Stimulated activated CD8-positive, alpha-beta memory T cell treated with anti-CD3 and anti-CD28 coated beads, Interleukin-4, amount 100 ng/mL, for 48 hours (primary cell): ENCODE measurements at places on chromosomes 3 and 15.

GRCh38 chr15:77064063-77064462 is 6.8 kb downstream of the TSPAN3 start:
- no peak for DNase-seq

- no peak for DNase-seq
Observed at GRCh38 chr3:44894485-44894884, 20.1 kb downstream of the TGM4 start.

GRCh38 chr3:72041511-72041910 is 256.6 kb upstream of the PROK2 start:
- no peak for DNase-seq

DNA sequence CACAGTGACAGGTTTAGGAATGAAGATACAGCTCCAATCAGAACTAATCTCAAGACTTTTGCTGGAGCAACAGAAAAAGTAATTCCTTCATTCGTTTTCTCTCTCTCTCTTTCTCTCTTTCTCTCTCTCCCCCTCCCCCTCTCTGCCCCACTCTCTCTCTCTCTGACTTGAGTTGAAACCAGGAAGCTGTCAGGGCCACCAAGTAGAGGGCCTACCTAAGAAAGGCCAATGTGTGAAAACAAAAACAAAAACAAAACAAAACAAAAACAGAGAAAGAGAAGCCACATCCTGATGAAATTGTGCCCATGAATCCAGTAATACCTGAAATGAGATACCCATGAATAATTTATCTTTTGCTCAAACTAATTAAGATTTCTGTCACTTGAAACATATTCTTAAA is 72.9 kb downstream of the ATP8B4 start:
- no peak for DNase-seq

DNA sequence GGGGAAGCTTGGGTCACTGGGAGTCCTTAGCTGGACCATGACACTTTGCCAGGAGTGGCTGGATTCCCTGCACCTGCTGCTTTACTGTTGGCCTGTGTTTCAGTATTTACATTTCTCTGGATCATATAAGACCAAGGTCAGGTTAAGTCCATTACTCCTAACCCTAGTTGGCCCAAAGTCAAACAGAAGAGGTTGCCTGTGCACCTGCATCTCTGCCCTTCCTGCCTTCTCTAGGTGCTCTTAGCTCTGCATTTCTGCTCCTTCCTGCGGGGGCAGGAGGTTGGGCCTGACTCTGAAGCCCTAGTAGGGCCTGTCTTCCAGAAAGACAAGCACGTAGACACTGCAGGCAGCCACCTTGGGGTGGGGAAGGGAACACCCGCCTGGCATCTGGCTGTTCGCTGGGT is 124.3 kb downstream of the RPLP1 start:
- no peak for DNase-seq

GRCh38 chr3:177725165-177725564 is 527.9 kb upstream of the TBL1XR1 start:
- DNase-seq: no peak

DNA sequence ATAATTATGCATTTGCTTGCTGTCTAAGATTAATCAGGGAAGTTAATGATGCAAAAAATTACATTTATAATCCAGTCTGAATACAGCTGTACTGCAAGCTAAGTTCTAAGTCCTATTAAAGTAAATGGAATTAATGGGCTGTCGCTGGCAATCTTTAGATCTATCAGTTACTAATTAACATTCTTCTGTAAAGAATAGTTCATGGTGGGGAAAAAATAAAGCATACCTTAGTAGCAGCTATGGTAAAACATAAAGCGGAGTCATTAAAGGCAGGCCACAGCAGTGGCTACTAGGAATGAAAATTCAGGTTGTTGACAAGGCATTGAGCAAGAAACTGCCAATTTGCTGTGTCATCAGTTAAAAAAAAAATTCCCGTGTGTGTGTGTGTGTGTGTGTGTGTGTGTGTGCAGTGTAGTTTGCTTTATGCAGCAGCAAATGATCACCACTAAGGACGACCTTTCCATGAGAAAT is 129.8 kb downstream of the ZNF385D start:
- no peak for DNase-seq

DNA sequence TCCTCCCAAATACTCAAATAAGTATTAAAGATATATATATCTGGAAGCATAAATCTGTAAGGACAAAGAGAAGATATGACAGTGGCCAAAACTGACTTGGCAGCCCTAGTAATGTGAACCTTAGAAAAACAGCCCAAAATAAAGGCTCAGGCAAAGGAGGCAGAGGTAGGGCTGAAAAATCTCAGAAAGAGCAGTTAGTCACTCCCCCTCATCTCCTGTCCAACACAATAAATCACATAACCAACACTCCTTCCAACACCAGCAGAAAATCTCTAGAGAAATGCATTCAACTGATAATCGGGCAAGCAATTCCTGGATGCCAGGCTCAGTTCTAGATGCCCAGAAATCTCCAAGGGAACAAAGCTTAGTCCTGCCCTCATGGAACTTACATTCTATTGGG is 22.1 kb upstream of the CHRM5 start:
- no peak for DNase-seq

- no peak for DNase-seq
Observed at GRCh38 chr3:197495059-197495455, 60.7 kb downstream of the BDH1 start.

DNA sequence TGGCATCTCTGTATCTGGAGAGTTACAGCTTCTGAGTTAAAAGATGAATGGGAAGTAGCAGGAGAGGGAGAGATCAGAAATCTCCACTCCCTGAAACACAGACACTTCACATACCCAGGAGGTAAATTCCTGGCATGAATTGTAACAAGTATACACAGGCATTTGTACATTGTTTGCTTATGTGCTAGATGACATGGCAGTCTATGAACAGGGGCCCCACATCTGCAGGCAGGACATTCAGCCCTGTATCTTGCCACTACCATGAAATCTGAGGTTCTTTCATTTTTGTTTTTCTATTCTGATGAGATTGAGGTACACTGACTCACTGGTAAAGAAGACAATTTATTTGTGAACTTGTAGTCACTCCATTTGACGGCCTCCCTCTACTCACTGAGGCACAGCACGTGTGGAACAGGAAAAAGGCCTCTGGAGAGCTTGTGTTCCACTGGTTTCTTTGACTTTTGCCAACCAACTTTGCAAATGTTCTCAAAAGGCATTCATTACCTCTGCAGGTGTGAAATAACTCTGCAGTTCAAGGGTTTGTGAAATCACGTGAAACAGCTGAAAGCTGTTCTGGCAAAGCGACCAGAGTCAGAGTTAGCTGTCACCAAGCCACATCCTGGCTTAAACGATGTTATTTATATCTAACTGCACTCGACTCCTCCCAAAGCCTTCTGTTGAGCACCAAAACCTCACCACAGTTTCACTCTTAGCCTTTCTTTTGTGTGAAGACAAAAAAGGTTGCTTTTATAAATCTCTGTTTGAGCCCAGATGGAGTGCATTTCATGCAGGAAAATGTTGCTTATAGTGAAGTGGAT is 401.3 kb upstream of the CFAP20DC start:
- DNase-seq: peak; percentile 50

DNA sequence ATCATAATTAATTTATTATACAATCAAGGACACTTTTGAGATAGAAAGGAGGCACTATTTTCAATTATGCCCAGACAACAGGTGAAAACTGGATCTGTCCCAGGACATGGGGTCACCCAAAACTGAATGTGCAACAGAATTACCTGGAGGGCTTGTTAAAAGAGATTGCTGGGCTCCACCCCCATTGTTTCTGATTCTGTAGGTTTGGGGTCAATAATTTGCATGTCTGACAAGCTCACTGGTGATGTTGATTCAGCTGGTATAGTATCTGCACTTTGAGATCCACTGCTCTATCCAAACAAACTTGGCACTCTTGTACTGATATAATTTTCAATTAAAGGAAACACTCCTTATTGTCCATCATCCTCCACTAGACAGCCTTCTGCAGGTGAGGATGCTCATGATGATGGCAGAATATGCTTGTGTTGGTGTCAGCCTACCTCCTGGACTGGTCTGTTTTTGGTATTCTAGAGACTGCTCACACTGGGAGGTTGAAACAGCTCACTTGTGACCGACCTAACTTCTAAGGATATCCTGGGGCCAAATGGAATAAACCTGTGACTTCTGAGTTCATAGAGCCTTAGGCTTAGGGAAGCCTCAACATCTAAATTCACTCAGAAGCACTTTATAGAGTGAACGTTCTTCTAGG is 2.2 kb downstream of the P2RY14 start:
- DNase-seq: no peak

DNA sequence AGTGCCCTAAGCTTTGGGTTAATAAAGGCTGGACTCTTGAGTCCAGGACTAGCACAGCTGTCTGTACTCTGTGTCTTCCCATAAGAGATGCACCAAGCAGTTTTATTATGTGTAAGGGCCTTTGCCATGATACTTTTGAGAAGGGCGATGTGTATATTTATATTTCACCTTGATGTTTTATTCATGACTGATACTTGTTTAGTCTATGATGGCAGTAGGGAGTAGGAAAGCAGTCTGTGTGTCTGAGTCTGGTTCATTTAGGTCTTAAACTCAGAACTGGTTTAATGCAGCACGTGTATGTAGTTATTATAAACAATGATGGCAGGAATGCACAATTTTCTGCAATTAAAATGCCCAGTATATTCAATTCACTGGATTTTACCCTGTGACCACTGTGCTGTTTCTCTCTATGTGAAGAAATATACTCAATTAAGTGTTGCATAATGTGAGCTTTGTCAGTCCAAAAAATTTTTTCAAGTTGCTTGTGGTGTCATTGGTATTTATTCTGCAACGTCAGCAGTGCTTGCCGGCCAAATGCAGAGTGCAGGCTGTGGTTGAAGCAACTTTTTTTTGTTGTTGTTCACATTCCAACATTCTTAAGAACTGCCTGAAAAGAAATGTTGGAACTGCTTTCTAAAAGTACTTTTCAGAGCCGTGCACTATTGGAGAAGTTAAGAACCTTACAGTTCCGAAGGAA is 423.7 kb upstream of the SEMA6D start:
- no peak for DNase-seq

- DNase-seq: no peak
Observed at GRCh38 chr3:39205919-39206516, 13.6 kb upstream of the XIRP1 start.

- no peak for DNase-seq
Observed at GRCh38 chr15:99054025-99054387, 46.4 kb upstream of the PGPEP1L start.

DNA sequence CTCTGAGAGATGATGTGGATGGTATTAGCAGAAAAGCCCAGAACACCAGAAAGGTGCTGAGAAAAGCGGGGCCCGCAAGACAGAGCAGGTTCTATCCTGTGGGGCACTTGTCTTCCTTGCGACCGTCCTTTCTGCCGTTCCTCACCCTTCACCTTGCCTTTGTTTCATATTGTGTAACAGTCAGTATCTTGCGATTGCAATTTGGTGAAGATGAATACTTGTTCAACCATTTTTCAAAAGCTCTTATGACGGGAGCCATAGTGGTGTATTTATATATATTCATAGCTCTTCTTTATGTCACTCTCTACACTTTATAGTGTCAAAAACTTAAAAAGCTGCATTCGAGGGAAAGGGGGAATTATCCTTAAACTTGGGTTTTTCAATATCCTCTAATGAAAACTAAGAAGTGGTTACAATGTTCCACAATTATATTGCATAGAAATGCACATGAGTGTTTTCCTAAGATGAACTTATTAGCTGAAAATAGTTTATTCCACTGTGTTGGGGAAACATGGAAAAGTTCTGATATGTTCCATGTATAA is 797 bp downstream of the MAP3K13 start:
- DNase-seq: peak; percentile 26

DNA sequence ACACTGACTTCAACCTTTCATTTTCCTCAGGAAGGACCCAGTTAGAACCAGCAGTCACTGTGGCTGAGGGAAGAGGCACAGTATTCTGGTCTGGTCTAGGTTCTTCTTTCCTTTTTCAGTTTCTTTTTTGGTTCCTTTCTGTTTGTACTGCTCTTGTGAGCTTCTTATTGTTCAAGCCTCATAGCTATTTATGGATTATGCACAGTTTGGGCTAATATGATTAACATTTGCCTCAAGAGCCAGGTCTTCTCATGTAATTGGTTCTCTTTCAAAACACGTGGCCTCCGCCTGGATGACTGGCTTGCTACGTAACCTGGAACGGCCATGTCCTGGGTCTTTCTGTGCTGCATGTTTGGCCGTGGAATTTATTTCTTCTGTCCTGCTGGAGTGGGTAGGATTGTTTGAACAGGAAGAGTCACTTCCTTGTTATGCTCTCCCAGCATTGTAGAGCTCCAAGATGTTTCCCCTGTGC is 43.3 kb downstream of the RBMS3 start:
- DNase-seq: no peak

DNA sequence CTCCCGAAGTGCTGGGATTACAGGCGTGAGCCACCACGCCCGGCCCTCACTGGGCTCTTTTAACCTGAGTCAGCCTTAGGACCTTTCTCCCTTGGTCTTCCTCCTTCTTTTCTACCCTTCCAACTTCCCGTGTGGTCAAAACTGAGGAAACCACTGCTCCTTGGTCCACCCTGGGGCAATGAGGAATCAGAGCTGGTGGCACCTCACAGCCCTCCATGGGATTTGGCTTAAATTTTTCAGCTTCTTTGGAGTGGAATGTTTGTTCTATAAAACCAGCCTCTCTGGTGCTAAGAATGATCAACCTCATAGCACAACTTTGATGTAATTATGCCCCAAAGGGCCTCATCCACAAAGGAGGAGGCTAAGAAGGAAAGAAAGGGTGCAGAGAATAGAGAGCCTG is 76.6 kb upstream of the CFAP20DC start:
- DNase-seq: no peak

- DNase-seq: no peak
Observed at GRCh38 chr3:49327485-49327884, 12.4 kb downstream of the USP4 start.

DNA sequence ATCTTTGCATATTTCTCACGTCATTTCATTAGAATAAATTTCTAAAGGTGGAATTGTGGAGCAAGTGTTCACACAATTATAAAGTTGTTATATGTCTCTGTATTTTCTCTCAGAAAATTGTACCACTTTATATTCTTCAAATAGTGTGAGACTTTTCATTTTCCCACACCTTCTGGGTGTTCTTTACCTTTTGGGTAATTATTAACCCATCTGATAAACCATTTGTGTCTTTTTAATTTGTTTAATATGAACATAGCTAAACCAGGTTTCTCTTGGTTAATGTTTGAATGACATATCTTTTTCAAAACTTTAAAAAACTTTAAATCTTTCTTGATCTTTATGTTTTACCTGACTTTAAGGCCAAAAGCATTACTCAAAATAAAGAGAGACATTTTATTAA is 40.5 kb downstream of the DZIP3 start:
- DNase-seq: no peak

GRCh38 chr15:75235051-75235673 is 23.0 kb upstream of the GOLGA6C start:
- DNase-seq: no peak

DNA sequence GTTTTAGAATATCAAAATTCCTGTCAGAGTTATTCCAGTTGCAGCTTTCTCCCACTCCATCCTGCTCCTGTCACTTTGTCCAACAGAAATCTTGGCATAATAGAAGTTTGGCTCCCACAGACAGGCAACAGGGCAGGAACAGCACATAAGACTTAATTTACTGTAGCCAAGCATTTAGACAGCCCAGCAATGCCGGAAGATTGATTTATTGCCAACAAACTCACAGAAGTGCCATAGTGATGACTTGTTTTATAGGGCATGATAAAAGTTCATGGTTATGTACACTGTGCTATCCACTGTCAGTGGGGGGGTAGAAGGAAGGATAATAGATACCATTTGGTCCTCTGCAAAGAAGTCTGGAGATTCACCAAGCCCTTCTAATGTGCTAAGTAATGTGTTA is 98.3 kb upstream of the CBLB start:
- DNase-seq: no peak

GRCh38 chr3:83250613-83251012 is 1489.2 kb upstream of the GBE1 start:
- DNase-seq: no peak
